ENCODE measurements at places on chromosomes 5 and 9. TPM values are rescaled to one million over a fixed set of nuclear protein-coding genes. Genes with fewer than 3 reads are reported as not detected.

- no peak for DNase-seq
Measured at GRCh38 chr9:2170722-2171121, 155.6 kb downstream of the SMARCA2 start.

DNA sequence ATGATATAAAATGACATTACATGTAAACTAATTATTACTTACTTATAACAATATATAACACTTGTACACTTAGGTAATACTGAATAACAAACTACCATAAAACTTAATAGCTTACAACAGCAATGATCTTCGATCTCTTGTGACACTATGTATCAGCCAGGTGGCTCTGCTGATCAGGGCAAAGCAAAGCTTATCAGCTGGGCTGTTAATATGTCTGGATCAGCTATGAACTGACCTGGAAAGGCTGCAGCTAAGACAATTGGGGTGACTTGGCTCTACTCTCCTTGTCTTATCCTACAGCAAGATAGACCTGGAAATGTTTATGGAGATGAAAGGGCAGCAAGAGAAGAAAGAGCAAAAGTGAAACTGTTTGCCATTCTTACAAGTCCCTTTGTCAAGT lies 511.3 kb downstream of the TLR4 start:
- DNase-seq = no peak

DNA sequence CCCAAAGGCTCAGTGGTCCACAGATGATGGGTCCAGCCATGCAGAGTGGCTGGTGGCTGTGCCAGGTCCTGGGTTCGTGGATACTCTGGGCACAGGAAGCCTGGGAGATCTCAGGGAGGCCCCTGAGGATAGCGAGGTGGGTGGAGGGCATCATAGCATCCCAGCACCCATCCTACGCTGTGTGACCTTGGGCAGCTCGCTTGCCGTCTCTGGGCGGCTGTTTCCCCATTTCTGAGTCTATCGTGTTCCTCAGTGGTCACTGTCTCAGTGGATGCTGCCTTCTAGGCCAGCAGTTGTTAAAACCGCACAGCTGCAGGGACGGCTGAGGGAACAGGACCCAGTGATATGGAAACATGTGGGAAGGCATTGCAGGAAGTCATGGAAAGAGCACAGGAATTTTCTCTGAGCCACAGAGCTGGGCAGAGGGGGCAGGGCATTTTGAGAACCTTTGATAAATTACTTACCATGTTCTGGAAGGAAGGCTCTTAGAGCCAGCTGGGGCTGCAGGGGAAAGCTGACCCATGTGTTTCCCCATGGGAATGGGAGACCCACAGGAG lies 86.4 kb upstream of the COL5A1 start:
- DNase-seq = no peak

- DNase-seq = no peak
Measured at GRCh38 chr5:53488195-53488722, 7.8 kb downstream of the FST start.

Gene TRAF2
- total RNA-seq = 50.5 TPM

DNA sequence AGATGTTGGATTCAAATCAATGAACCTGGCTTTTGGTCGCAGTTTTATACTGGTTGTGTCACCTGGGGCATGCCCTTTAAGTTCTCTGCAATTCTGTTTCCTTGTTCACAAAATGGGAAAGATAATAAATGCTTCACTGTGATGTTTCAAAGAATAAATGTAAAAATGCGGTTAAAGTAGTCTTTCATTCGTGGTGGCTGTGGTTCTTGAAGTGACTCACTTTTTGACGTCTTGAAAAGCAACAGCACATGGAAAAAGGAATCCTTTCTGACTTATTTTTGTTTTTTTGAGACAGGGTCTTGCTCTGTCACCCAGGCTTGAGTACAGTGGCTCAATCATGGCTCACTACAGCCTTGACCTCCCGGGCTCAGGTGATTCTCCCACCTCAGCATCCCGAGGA lies 88.4 kb upstream of the SLIT3 start:
- no peak for DNase-seq

GRCh38 chr5:82360022-82360421 lies 81.9 kb upstream of the RPS23 start:
- DNase-seq = no peak

Gene SPRY4
- 113 TPM for total RNA-seq

Gene SNCB
- 6.9 TPM for total RNA-seq

- no peak for DNase-seq
Measured at GRCh38 chr9:100222674-100223073, 123.6 kb downstream of the INVS start.

DNA sequence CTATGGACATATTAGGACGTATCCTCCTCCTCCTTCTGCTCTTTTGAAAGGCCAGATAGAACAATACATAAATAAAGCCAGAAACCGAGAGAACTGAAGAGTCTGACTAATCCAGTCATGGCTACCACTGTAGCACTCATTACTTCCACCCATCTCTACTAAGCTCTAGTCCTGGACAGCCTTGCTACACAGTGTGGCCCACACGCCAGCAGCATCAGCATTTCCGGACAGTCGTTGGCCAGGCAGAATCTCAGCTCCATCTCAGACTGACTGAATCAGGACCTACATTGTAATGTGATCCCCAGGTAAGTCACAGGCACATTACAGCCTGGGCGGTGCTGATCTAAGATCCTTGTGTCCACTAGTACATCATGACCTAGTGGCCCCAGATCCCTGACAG lies 182.9 kb downstream of the DRD1 start:
- no peak for DNase-seq

Gene SH3PXD2B
- 72.9 TPM for total RNA-seq

Gene IGFBPL1
- 36.6 TPM for total RNA-seq

- no peak for DNase-seq
Measured at GRCh38 chr5:52428977-52429489, 358.7 kb upstream of the ITGA1 start.

DNA sequence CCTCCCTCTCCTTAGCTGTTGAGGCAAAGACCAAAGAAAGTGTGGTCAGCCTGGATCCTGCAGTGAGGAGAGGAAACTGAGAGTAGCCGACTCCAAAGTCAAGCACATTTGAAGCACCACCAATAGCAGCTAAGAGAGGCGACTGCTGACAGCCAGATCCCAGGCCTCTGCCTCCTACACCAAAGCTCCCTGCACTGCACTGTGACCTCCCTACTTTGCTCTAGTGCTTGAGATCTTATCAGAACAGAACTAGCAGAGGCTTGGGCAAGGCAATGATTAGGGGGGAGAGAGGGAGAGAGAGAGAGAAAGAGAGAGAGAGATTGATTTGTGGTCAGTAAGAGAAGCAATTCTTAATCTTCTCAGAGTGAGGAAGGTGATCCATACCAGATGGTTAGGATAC lies 216.3 kb downstream of the CDK5RAP2 start:
- no peak for DNase-seq

DNA sequence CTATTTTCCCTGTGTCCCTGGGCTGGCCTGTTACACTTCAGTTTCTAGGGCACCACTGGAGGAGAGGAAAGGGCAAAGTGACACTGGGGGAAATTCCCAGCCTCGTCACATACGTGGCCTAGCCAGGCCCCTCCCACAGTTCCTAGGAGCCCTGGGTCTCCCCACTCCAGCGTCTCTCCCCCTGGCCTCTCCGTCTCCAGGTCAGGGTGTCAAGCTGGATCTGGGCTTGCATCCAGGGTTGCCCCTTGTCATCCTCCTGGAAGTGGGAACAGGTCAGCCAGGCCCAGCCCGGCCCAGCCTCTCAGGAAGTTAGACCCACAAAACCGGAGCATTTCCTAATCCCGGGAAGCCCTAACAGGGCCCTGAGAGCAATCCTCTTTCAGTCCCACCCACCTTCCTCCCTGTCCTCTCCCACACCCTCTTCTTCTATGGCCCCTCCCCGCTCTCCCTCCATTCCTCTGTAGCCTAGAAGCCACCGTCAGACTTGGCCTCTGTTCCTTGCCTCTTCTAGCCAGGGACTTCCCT lies 4.7 kb upstream of the TNIP1 start:
- no peak for DNase-seq

DNA sequence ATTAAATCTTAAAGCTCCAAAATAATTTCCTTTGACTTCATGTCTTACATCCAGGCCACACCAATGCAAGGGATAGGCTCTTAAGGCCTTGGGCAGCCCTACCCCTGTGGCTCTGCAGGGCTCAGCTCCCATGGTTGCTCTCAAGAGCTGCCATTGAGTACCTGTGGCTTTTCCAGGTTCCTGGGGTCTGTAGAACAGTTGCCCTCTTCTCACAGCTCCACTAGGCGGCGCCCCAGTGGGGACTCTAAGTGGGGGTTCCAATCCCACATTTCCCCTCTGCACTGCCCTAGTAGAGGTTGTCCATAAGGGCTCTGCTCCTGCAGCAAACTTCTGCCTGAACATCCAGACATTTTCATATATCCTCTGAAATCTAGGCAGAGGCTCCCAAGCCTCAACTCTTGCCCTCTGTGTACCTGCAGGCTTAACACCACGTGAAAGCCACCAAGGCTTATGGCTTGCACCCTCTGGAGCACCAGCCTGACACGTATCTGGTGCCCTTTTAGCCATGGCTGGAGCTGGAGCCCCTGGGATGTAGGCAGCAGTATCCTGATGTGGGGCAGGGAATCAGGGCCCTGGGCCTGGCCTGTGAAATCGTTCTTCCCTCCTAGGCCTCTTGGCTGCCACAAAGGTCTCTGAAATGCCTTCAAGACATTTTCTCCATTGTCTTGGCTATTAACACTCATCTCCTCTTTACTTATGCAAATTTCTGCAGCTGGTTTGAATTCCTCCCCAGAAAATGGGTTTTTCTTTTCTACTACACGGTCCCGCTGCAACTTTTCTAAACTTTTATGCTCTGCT lies 185.1 kb downstream of the SMARCA2 start:
- DNase-seq = no peak

Gene CTXN3
- total RNA-seq = not detected

- DNase-seq = peak; percentile 58
Measured at GRCh38 chr9:86614871-86615849, 260.9 kb upstream of the TUT7 start.

Gene LMNB1
- total RNA-seq = 225 TPM

GRCh38 chr5:32504989-32505596 lies 60.6 kb upstream of the ZFR start:
- DNase-seq = no peak

Gene SPOUT1
- 77.8 TPM for total RNA-seq

DNA sequence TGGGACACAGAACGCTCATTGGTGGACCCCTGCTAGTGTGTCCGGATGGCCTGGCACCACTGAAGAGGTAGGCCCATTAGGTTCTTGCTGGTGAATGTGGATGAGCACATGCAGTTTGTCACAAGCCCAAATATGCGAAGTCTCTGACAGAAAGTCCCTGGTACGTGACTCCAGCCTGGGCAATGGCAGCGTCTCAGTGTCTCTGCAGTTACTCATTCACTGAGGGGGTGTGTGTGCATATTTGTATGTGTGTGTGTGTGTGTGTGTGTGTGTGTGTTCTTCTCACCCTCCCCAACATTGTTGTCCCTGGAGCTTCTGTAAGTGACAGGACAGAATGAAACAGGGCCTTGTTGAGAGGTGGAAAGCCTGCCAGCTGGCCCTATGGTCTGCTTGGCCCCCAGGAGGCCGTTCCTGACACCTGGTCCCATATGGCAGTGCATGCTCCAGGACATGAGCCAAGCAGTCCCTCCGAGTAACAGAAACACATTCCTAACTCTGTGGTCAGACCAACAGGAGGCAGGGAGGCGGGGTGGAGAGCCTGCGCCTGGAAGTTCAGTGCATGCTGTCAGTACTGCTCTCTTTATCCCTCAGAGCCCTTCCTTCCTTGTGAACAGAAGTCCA lies 169.9 kb downstream of the SLC28A3 start:
- no peak for DNase-seq

Gene LRRC19
- total RNA-seq = not detected

Gene PHYHD1
- 14.1 TPM for total RNA-seq

DNA sequence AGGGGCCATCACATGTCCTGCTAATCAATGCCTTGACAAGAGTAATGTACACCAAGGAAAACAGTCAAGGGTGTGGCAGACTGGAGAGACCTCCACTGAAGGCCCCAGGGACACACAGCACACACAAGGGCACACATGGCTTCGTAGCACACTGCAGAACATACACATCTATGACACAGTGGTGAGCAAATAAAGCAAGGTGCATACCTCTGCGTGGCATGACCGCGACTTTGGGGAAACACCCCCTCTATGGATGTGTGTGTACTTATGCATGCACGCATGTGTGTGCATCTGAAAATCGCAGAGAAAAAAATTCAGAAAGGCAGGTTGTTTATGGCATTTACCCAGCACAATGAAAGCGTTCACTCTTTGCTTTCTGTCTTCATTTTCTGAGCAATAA lies 20.5 kb downstream of the SEMA4D start:
- no peak for DNase-seq

DNA sequence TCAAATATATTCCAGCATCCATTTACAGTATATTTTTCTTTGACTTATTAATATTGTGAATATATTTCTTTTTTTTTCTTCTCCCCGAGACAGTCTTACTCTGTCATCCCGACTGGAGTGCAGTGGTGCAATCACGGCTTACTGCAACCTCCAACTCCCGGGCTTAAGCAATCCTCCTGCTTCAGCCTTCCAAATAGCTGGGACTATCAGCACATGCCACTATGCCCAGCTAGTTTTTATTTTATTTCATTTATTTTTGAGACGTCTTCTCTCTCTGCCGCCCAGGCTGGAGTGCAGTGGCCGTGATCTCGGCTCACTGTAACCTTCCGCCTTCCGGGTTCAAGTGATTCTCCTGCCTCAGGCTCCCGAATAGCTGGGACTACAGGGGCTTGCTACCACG lies 7.4 kb upstream of the GLIPR2 start:
- no peak for DNase-seq

DNA sequence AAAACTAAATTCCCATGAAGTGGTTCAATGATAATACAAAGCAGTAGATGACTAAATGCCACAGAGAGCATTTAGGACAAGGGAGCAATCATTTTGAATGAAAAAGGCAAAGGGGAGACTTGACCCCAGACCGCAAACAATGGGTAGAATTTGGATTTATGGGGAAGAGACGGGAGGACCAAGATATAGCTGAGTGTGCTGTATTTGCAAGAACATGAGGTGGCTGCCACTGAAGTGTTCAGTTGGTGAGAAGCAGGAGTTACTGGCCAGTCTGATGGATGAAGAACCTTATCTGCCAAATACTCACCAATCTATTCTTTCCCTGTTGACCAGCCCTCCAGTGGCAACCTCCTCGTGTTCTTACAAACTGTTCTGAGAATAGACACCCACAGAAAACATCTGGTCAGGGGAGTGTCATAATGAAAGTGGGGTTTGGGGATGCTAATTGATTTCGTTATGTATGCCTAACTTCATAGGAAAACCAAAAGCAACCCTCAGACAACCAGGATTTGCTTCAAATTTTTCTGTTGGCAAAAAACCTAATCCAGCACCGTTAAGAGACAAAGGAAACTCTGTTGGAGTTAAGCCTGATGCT lies 19.8 kb downstream of the TDRD7 start:
- no peak for DNase-seq

Data from H1 (cell line).